ENCODE measurements at places on chromosomes 2 and 18. TPM values are rescaled to one million over a fixed set of nuclear protein-coding genes. Genes with fewer than 3 reads are reported as not detected.

The SPAG16 gene
- total RNA-seq, result 54.1 TPM

The LHCGR gene
- 1.3 TPM for total RNA-seq

The LYPD6 gene
- total RNA-seq, result 13.4 TPM

The MARCO gene
- 1.3 TPM for total RNA-seq

The INO80C gene
- total RNA-seq, result 12.3 TPM

The UBXN2A gene
- 15.2 TPM for total RNA-seq

The COPS8 gene
- total RNA-seq, result 81.8 TPM

The ADRA2B gene
- 4.6 TPM for total RNA-seq

The ZNF521 gene
- total RNA-seq, result 58.0 TPM
